ENCODE measurements at places on chromosomes 5 and 9. TPM values are rescaled to one million over a fixed set of nuclear protein-coding genes. Genes with fewer than 3 reads are reported as not detected.

Gene FRMPD1
- not detected for polyA plus RNA-seq

- DNase-seq = no peak
Observed at GRCh38 chr9:347667-348292, 133.1 kb downstream of the DOCK8 start.

Gene SLC22A4
- polyA plus RNA-seq = not detected

Gene SPARC
- 29.2 TPM for polyA plus RNA-seq

- no peak for DNase-seq
Observed at GRCh38 chr5:181242031-181242451, 1.7 kb downstream of the RACK1 start.

DNA sequence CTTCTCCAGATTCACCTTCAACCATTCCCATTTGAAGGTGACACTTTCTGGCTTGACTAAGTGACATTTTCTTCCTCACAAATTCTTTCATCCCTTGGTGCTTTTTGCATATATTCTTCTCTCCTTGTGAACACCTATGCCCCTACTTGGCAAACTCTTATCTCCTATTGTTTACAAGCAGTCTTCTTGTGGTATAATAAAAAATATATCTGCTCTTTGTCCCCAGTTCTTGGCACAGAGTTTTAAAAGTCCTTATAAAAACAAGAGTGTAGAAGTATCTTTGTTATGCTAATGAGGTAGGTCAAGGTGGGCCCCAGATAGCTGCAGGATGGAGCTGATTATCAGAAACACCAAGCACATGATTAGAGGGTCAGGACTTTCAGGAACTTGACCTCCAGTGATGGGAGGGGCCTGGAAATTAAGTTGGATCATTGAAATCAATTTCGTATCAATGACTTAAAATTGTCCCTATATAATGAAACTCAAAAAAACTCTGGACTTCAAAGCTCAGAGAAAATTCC, 38.0 kb downstream of the TMEM161B start:
- no peak for DNase-seq

DNA sequence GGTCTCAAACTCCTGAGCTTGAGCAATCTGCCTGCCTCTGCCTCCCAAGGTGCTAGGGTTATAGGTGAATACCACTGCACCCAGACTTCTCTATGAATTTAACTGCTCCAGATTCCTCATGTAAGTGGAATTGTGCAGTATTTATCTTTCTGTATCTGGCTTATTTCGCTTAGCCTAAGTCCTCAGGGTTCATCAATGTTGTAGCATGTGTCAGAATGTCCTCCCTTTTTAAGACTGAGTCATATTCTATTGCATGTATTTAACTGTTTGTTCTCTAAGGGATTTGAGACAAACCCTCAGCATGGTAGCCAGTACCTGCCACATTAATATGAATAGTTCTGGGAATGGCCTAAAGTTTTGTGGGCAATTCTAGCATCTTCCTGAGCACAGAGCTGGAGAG, 53.9 kb upstream of the TUT7 start:
- no peak for DNase-seq

Gene IFT74
- 13.8 TPM for polyA plus RNA-seq

DNA sequence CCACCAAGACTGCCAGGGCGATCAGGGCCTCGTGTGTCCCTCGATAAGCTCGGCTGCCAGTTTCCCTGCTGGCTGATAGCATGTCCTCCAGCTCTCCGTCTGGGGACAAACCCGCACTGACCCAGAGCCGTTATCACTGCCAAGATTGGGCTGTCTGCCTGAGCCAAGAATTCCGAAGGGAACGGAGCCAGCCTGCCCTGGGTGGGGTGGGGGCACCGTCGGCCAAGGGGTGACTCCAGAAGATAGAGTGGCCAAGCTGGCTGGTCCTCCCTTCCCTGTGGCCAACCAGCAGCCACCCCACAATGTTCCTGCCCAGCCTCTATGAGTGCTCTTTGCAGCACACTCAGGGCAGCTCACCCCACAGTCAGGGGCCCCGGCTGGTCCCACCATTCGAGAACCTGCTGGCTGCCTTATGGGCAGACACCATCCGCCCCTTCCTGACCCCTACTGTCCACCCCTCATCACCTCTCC, 29.4 kb downstream of the HRH2 start:
- DNase-seq = no peak

DNA sequence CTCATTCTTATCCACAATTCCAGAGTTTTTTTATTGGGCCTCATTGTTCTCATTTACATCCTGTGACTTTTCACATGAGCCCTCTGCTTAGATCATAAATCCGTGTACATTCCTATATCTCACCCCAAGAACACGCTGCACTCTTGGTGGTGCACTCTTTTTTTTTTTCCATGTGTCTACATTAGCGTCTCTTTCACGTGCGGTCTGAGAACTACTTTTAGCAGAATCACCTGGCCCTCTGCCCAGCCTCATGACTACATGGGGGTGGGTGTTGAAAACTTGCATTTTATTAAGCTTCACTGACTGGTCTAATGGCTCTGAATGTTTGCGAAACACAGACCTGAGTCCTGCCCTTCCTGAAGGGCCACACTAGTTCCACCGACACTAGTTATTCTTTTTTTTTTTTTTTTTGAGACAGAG, 18.6 kb downstream of the C9orf57 start:
- DNase-seq = no peak

GRCh38 chr5:126370796-126371718, 52.2 kb upstream of the GRAMD2B start:
- DNase-seq = no peak

Gene TEK
- polyA plus RNA-seq = not detected

GRCh38 chr5:144549580-144549979, 378.9 kb downstream of the KCTD16 start:
- no peak for DNase-seq

GRCh38 chr9:100848726-100849125, 179.8 kb upstream of the PLPPR1 start:
- no peak for DNase-seq
